Osteoblast (primary cell): ENCODE measurements at places on chromosomes 12 and 14. TPM values are rescaled to one million over a fixed set of nuclear protein-coding genes. Genes with fewer than 3 reads are reported as not detected.

- H3K4me3 ChIP-seq, result peak overlapping the region; percentile 92
- peak overlapping the region; percentile 86 for H3K27ac ChIP-seq
- DNase-seq, result peak; percentile 92
- H3K36me3 ChIP-seq, result no peaks in the 10 kb centered on the region
Observed at GRCh38 chr14:34873589-34874385, 1.4 kb downstream of the BAZ1A start.

GRCh38 chr12:130170611-130171010, 8.3 kb downstream of the FZD10 start:
- no peak overlapping the region for H3K27ac ChIP-seq
- DNase-seq, result no peak
- H3K4me3 ChIP-seq, result no peak overlapping the region
- H3K27me3 ChIP-seq, result no peaks in the 10 kb centered on the region
- H3K36me3 ChIP-seq, result no peaks in the 10 kb centered on the region

- H3K27ac ChIP-seq, result no peak overlapping the region
- no peak overlapping the region for H3K4me3 ChIP-seq
- H3K27me3 ChIP-seq, result peaks cover 3% of the 10 kb centered on the region
- no peaks in the 10 kb centered on the region for H3K36me3 ChIP-seq
Observed at GRCh38 chr14:104090071-104090748, 4.7 kb downstream of the ASPG start.

- H3K4me1 ChIP-seq, result peaks cover 16% of the 10 kb centered on the region
- no peaks in the 10 kb centered on the region for H3K27me3 ChIP-seq
- H3K27ac ChIP-seq, result no peak overlapping the region
- DNase-seq, result no peak
- peaks cover 6% of the 10 kb centered on the region for H3K36me3 ChIP-seq
Observed at GRCh38 chr12:46517579-46517962, 145.0 kb upstream of the SLC38A2 start.

- peak overlapping the region; percentile 61 for H3K27ac ChIP-seq
- H3K27me3 ChIP-seq, result no peaks in the 10 kb centered on the region
- H3K4me3 ChIP-seq, result no peak overlapping the region
- H3K36me3 ChIP-seq, result no peaks in the 10 kb centered on the region
Observed at GRCh38 chr12:69059465-69060457, 126.8 kb upstream of the CPM start.

- H3K4me3 ChIP-seq, result no peak overlapping the region
- H3K27ac ChIP-seq, result no peak overlapping the region
- H3K27me3 ChIP-seq, result no peaks in the 10 kb centered on the region
- H3K4me1 ChIP-seq, result no peaks in the 10 kb centered on the region
Observed at GRCh38 chr14:72790887-72791566, 102.9 kb downstream of the DPF3 start.

DNA sequence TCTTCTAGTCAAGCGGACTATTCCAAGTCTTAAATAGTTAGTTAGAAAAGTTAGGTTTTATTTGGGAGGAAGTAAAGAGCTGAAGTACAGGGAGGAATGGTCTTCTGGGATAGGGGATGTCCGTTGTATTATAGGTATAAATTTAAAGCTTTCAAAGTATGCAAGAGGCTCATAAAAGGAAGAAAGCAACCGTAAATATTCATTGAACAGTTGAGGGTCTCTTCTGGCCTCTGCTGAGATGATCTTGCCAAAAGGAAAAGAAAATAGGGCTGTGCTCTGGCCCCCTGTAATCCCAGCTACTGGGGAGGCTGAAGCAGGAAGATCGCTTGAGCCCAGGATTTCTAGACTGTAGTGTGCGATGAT, 377 bp upstream of the TIMELESS start:
- H3K4me1 ChIP-seq, result peaks cover 6% of the 10 kb centered on the region
- H3K27me3 ChIP-seq, result peaks cover 5% of the 10 kb centered on the region
- peak overlapping the region; percentile 72 for H3K27ac ChIP-seq
- H3K4me3 ChIP-seq, result peak overlapping the region; percentile 85
- H3K36me3 ChIP-seq, result no peaks in the 10 kb centered on the region

- DNase-seq, result peak; percentile 26
- H3K36me3 ChIP-seq, result no peaks in the 10 kb centered on the region
- no peaks in the 10 kb centered on the region for H3K27me3 ChIP-seq
Observed at GRCh38 chr12:93812626-93813025, 135.5 kb downstream of the CRADD start.

GRCh38 chr12:113875691-113876090, 90.4 kb downstream of the RBM19 start:
- no peak overlapping the region for H3K4me3 ChIP-seq
- peak overlapping the region; percentile 73 for H3K27ac ChIP-seq
- peaks cover 12% of the 10 kb centered on the region for H3K4me1 ChIP-seq
- H3K36me3 ChIP-seq, result peaks cover 4% of the 10 kb centered on the region

DNA sequence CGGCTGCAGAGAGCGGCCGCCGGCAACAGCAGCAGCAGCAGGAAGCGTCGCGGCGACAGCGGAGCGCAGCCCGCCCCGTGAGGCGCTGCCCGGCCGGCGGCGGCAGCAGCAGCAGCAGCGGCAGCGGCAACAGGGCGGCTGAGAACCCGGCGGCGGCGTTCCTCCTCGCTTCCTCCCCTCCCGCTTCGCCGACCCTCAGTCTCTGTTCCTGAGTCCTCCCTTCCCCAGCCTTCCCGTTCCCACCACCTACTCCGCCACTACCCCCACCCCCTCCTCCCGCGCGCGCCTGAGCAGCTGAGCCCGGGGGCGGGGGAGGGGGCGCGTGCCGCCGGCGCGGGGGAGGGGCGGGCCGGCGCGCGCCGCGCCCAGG, 310 bp downstream of the BICDL1 start:
- H3K36me3 ChIP-seq, result no peaks in the 10 kb centered on the region
- no peak overlapping the region for H3K27ac ChIP-seq
- H3K4me3 ChIP-seq, result peak overlapping the region; percentile 63
- DNase-seq, result peak; percentile 95

GRCh38 chr12:24078318-24078765, 128.9 kb upstream of the SOX5 start:
- H3K36me3 ChIP-seq, result no peaks in the 10 kb centered on the region
- no peak overlapping the region for H3K4me3 ChIP-seq
- H3K4me1 ChIP-seq, result no peaks in the 10 kb centered on the region
- DNase-seq, result no peak
- peaks cover 6% of the 10 kb centered on the region for H3K27me3 ChIP-seq

Gene TSHR
- total RNA-seq, result not detected in 2 replicates

Gene CDC42BPB
- total RNA-seq, result 99.9 and 118 TPM in 2 replicates
